Esophagus mucosa (tissue), 1 donor: ENCODE measurements at places on chromosomes 7 and 10. TPM values are rescaled to one million over a fixed set of nuclear protein-coding genes. Genes with fewer than 3 reads are reported as not detected.

Gene CHN2
- 1.6 TPM for total RNA-seq

Gene FLNC
- total RNA-seq: 2.0 TPM

Gene TCERG1L
- 0.88 TPM for total RNA-seq

Gene PRRT4
- total RNA-seq: 1.3 TPM

Gene COL26A1
- total RNA-seq: not detected

Gene CRHR2
- total RNA-seq: not detected

Gene TRIL
- total RNA-seq: 2.9 TPM

Gene CYP2C8
- 0.20 TPM for total RNA-seq

Gene VWC2
- 0.04 TPM for total RNA-seq

Gene PITX3
- not detected for total RNA-seq

Gene GSAP
- total RNA-seq: 9.8 TPM
